Tongue (tissue), 3 donors: ENCODE measurements at places on chromosomes 16 and 17.
A peak's percentile ranks its signal among the peaks of the same experiment; 100 is the strongest.

DNA sequence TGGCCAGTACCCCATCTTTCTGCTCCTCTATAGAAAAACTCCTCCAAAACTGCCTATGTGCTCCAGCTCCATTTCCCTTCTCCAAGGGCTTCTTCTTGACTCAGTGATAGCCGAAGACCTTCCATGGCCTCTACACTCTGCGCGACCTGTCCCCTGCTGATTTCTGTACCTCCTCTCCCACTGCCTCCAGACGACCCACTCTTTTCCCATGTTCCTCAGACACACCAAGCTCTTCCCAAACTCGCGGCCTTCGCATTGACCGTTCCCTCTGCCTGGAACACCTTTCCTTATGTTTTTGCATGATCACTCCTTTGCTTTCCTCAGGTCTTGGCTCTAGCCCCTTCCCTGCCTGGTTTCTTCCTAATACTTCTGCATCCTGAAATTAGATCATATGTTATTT is 255.6 kb upstream of the SDK2 start:
- no peak for DNase-seq

GRCh38 chr16:30652005-30652296 is 1.2 kb downstream of the PRR14 start:
- no peak for DNase-seq

- peak; percentile 34 for DNase-seq
Observed at GRCh38 chr17:61809816-61810392, 53.4 kb downstream of the BRIP1 start.

DNA sequence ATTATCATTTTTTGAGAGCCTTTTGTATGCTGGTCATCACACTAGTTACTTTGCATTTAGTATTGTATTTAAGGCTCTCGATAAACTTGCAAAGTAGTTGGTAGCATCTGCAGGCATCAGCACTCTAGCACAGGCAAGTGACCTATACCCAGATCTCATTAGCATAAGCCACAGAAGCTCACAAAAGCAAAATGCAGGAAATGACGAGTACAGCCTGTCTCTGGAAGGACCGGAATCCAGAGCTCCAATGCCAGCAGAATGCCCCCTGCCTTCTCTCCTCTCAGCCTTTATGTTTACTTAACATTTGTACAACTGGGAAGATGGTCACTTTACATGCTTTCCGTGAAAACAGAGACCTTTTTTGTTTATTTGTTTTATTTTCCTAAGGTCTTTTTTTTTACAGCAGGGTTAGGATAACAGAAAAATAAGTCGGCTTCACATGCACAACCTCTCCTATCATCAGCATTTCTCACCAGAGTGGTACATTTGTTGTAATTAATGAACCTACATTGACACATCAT is 45.4 kb upstream of the MYOCD start:
- no peak for DNase-seq

DNA sequence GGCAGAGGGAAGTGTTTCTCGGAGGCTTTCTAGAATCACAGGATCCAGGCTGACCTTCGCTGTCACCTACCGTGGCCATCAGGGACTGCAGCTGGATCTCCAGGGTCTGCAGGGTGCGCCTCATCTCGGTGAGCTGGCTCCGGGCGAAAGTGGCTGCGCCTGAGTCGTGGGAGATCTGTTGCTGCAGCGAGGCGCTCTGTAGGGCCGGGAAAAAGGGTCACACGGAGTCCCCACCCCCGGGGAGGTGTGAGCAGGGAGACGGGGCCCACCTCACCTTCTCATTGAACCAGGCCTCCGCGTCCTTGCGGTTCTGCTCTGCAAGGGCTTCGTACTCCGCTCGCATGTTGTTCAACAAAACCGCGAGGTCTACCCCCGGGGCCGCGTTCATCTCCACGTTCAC is 2.9 kb downstream of the KRT28 start:
- DNase-seq: no peak

- DNase-seq: peak; percentile 65
Observed at GRCh38 chr16:51881731-51882130, 665.2 kb downstream of the TOX3 start.

DNA sequence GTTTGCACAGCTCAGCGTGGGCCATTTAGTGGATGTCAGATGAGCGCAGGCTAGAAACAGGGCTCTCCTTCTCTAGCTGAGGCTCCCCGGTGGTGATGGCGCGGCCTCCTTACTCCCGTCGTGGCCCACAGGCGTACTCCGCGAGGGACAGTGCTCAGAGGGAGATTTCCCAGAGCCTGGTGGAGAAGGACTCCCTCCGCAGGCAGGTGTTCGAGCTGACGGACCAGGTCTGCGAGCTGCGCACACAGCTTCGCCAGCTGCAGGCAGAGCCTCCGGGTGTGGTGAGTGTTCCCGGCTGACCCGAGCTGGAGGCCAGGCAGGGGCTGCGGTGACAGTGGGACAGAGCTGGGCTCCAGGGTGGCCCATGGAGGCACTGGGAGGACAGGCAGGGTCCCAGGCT is 21.4 kb downstream of the CARD14 start:
- no peak for DNase-seq

GRCh38 chr16:87619360-87620200 is 17.3 kb downstream of the JPH3 start:
- no peak for DNase-seq

DNA sequence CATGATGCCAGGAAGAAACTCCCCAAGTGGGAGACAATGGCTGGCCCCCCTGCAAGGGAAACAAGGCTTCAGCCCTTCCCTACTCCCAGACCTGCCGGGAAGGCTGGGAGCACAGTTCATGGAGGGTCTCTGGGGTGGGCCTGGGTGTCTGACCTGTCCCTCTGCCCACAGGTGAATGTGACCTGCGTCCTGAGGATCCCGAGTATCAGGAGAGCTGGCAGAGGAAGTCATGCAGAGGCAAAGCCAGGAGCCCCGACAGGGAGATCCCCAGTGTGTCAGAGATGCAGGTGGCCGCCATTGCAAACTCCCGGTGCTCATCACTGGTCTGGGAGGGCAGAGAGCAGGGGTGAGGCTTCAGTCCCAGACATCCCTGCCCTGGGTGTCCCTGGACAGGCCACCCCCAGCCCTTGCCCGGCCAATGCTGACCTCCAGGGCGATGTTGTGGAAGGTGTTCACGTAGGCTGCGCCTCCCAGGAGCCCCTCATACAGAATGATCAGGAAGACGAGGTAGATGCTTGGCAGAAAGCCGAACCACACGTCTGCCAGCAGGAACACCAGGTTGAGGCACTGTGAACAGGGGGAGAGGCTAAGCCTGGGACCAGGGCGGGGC is 5.3 kb upstream of the NPIPB7 start:
- DNase-seq: no peak

DNA sequence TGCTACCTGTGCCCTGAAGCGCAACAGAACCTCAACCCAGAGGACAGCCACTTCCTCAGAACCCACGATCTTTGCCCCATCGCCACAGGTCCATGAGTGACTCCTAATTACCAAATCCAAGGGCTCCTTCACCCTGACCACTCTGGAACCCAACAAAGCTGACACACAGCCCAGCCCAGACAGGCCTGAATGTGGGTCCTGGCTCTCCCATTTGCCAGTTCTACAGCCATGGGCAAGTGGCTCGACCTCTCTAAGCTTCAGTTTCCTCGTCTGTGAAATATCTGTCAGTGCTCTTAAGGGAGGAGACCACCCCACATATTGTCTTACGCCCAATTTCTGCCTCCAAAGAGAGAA is 18.0 kb upstream of the ENDOV start:
- no peak for DNase-seq

DNA sequence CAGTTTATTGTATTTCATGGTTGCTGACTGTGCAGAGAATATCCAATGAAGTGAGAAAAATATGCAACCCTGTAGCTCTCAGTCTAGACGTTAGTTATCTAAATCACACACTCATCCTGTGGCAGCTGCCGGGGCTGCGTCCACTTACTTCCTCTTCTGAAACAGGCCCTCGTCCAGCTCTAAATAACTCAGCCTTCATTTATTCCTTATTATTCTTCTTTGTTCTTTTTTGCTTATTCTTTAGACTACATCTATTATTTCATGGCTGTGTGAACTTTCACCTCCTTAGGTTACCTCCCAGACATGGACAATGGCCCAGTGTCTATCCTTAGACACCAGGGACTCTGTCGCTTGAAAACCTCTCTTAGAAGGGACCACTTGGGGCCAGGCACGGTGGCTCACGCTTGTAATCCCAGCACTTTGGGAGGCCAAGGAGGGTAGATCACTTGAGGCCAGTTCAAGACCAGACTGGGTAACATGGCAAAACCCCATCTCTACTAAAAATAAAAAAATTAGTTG is 3.4 kb upstream of the THUMPD1 start:
- no peak for DNase-seq

- DNase-seq: no peak
Observed at GRCh38 chr16:53944025-53944424, 240.1 kb downstream of the FTO start.

DNA sequence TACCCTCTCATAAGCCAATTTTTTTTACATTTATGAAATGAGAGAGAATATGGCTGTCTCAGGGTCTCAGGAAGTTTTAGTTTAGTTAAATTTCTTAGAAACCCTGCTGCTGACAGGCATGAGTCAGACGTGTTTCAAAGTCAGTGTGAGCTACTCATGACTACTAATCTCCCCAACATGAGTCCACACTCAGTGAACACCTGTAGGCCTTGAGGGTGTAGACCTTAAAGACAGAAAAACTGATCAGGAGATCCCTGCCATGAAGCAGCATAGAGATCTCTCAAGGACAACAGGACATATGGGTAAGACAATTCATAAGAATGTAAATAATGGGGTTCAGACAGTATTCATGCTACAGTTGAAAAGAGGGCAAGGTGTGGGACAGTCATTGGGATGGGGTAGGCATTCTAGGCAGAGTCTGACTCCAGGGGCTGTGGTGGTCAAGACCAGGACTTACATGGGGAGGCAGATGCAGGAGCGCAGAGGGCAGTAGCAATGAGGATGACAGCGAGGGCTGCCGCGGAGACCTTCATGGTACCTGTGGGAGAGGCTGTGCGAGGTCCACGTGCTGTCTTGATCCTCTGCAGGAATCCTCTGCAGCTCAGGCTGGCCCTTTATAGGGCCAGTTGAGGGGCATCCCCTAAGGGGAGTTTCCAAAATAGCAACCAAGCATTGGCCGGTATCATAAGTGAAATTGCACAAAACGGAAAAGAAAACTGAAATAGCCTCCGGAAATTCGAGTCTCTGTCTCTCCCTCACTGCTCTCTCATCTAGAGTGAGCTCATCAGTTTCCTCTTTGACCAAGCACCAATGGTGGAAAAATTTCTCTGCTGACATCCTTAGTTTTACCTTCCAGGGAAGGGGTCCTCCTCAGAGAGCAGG is at the start of gene CCL5:
CCL5 (minus strand) TSS at position 588 of the 882 bp plus-strand sequence.
- no peak for DNase-seq

DNA sequence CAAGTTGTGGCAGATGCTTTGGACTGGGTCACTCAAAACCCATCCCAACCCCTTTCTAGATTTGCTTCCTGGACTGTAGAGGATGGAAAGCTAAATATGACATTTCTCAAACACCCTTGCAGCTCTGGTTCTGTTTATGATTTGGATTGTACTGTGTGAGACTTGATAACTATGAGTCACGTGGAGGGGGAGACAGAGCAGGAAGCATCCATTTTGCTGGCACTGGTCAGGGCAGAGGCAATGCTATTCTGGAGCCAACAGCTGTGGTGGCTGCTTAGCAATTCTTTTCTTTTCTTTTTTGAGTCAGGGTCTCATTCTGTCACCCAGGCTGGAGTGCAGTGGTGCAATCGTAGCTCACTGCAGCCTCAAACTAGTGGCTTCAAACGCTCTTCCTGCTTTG is 13.6 kb upstream of the TERF2 start:
- DNase-seq: no peak

- no peak for DNase-seq
Observed at GRCh38 chr16:56428091-56428490, 2.7 kb upstream of the AMFR start.

DNA sequence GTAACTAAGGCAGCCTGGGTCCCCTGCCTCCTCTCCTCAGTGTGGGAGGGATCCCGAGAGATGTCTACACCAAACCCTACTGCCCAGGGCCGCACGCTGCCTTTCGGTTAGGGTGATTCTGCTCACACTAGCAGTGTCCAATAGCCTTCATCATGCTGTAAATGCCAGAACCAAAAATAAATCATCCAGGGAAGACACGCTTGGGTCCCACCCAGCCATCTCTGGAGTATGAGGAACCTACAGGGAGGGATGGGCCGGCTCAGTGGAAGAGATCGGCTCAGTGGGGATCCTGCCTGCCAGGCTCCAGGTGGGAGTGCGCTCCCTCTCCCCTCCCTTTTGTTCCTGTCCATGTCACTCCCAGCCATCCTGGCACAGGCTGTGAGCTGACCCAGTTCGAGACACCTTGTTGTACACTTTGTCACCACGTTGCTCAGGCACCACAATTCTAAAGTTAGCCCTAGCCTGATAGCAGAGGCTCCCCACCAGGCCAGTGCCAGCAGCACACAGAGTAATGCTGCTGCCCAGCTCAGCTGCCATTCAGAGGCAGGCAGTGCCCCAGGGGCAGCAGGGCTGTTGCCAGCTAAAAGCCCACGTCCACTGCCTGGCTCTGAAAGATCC is 24.5 kb downstream of the PEMT start:
- no peak for DNase-seq

- DNase-seq: peak; percentile 45
Observed at GRCh38 chr16:66670691-66671388, 25.7 kb downstream of the CMTM4 start.

- no peak for DNase-seq
Observed at GRCh38 chr16:24174957-24175356, 81.2 kb upstream of the CACNG3 start.

DNA sequence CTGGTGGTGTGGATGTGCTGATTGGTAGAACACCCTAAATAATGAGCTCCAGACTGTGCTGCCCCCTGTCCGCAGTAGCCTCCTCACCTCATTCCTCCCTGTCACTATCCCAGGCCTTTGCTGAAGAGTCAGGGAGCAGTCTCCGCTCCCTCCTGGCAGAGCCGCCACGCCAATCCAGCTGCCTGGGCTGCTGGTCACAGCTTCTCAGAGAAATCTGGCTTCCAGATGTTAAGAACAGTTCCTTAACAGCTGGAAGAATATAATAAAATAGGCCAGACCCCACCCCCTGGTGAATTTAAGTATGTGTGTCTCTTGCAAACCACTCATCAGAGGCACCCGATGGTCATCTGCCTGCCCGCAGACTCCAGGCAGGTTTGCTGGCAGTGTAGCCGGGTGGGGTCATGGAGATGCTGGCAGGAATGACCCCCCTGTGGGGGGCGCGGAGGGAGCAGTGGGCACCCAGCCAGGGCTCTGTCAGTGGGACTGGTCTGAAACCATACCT is 161.0 kb downstream of the CCDC182 start:
- DNase-seq: peak; percentile 74

GRCh38 chr16:79325226-79325945 is 275.2 kb downstream of the MAF start:
- DNase-seq: no peak

DNA sequence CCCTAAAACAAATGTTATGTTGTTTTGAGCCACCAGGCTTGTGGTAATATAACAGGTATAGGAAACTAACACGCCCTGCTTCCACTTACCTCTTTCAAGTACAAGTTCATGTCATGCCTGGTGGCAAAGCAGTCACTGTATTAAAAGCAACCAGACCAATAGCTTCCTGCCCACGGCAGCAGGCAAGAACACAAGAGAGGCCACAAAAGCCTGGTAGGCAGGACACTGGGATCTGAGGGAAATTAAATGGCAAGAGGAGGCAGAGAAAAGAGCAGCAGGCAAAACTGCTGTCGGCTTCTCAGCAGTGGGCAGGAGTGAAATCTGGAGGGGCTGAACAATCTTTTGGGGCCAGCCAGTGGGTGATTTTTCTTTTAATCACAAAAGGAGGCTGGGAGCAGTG is 2.2 kb downstream of the CYTH1 start:
- no peak for DNase-seq
